Endodermal cell (in vitro differentiated cells): ENCODE measurements at places on chromosomes 12 and 14. TPM values are rescaled to one million over a fixed set of nuclear protein-coding genes. Genes with fewer than 3 reads are reported as not detected.
A peak's percentile ranks its signal among the peaks of the same experiment; 100 is the strongest.

- no peak for DNase-seq
Observed at GRCh38 chr12:25853316-25854095, 105.0 kb upstream of the RASSF8 start.

- peak; percentile 84 for DNase-seq
Observed at GRCh38 chr12:81329085-81329484, 251.2 kb downstream of the ACSS3 start.

DNA sequence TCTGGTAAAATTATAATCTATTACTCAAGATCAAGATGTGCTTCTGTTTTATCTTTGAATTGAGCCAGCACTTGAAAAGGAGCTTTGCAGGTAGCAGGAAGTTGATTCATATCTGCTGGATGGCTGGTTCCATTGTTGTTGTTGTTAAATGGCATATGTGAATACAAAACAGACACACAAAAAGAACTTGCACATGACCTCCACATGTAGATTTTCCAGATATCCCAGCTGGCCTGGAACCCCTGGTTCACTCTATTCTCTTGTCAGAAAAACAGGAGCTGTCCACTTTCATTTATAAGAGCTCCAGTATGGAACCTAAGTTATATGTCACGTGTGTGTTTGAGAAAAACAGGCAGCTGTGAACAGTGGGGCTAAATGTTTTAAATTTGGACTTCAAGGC is 273.9 kb downstream of the TMEM132D start:
- DNase-seq, result no peak

- no peak for DNase-seq
Observed at GRCh38 chr14:68563251-68564131, 229.4 kb downstream of the ZFP36L1 start.

DNA sequence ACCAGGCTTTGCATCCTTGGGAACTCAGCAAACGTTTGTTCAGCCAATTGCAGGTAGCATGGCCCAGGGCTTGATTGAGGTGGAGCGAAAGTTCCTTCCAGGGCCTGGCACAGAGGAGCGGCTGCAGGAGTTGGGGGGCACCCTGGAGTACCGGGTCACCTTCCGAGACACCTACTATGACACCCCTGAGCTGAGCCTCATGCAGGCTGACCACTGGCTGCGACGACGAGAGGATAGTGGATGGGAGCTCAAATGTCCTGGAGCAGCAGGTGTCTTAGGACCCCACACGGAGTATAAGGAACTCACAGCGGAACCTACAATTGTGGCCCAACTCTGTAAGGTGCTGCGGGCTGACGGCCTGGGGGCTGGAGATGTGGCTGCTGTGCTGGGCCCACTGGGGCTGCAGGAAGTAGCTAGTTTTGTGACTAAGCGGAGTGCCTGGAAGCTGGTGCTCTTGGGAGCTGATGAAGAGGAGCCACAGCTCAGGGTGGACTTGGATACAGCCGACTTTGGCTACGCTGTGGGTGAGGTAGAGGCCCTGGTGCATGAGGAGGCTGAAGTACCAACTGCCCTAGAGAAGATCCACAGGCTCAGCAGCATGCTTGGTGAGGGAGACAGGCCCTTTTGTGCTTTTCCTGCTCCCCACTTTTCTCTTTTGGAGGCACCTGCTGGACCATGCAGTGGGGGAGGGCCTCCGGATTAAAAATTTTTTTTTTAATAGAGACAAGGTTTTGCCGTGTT is 799 bp downstream of the THTPA start:
- DNase-seq, result no peak

DNA sequence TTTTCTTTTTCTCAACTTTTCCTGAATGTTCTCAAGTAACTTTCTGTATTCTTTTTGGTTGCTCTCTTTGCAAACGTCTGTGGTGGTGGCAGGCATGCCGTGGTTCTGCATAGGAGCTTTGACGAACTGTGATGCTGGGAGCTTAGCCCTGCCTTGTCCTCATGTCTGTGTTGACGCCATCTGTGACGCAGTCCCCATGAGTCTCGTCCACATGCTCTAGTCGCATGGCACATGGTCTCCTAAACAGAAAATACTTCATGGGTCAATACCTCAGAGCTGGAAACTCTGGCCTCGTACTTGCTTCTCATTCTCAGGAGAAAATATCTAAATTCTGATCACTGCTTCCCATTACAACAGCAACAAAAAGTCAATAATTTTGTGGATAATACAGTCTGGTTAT is 50.3 kb upstream of the DYNC1H1 start:
- no peak for DNase-seq

GRCh38 chr14:89429199-89430181 is 12.5 kb upstream of the FOXN3 start:
- no peak for DNase-seq

GRCh38 chr12:65642061-65642661 is 182.1 kb upstream of the HMGA2 start:
- no peak for DNase-seq

DNA sequence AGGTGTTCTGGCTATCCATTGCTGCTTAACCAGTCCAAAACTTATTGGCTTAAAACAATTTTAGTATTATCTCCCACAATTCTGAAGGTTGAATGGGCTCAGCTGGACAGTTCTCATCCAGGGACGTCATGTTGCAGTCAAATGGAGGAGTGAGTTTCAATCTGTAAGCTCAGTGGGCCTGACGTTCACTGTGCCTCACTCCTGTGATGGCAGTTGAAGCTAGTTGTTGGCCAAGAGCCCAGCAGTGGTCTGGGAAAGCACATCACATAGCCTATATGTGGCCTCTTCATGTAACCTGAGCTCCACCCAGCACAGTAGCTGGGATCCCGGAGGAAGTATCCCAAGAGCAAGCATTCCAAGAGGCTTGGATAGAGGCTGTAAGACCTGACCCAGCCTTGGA is 40.6 kb upstream of the CDKN3 start:
- no peak for DNase-seq

DNA sequence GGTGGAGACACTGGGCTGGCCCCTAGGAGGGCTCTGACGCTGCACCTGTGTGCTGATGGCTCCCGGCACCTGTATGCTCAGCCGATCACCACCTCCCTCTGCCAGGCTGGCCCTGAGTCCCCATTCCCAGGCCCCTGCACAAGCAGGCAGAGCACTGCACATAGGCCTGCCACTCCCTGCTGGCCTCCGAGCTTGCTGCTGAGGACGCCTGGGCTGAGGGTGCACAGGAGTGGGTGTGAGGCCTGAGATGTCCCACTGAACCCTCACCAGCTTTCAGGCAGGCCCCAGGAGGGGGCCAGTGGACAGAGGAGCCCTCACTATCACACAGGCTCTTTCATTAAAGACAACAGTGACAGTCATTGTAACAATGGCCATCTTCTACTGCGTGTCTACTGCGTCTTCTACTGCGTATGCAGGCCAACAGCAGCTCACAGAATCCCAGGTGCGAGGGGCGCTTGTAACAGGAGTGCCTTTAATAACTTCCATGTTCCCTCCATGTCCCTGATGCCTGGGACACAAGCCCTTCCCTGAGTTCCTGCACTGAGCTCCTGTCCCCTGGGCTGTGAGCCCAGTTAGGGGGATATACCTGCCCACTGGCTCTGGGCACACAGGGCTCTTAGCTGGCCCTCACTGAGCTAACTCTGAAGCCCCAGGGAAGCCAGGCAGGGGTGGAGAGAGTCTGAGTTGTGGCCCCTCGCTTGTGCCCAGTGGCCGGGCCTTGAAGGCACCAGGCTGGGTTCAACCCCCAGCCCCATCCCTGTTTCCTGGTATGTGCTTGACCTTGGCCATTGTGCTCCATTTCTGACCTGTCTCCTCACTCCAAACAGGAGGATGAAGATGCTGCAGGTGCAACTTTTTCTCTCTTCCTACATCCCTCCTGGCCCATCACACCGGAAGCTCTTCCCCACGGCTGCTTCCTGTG is 71.3 kb downstream of the PRIMA1 start:
- peak; percentile 32 for DNase-seq

DNA sequence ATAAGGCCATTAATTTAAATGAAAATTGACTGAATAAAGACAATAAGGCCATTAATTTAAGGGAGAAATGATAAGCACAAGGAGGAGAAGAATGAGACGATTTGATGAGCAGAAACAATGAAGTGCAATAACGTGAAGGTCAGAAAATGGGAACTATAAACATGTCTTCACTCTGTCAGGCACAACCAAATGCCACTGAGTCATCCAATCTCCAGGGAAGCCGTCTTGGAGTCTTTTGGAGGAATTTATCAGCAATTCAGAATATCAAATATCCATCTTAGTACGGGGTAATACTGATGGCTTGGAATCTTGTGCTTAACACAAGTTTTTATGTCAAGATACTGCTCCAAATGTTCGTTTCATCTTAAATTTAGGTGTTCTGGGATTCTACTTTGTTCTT is 159.9 kb downstream of the CAPZA3 start:
- DNase-seq, result no peak

GRCh38 chr12:106070147-106070546 is 68.6 kb downstream of the NUAK1 start:
- peak; percentile 20 for DNase-seq

- no peak for DNase-seq
Observed at GRCh38 chr12:50659690-50660424, 104.0 kb upstream of the ATF1 start.

GPD1 gene
- total RNA-seq, result 0.45 and 1.1 TPM in 2 replicates

NKX2-1 gene
- total RNA-seq, result 0.31 to 2.6 TPM in 2 of 3 replicates, not detected in the other

CARMIL3 gene
- 4.0 and 4.4 TPM in 2 replicates for total RNA-seq

C12orf54 gene
- total RNA-seq, result not detected in 3 replicates

PLCZ1 gene
- not detected in 3 replicates for total RNA-seq

CLEC9A gene
- not detected in 2 replicates for total RNA-seq

INSM2 gene
- total RNA-seq, result 0.15 to 0.45 TPM (median 0.21 TPM) in 3 replicates

KLRC1 gene
- total RNA-seq, result not detected in 3 replicates

SRSF9 gene
- 242 to 324 TPM (median 308 TPM) in 3 replicates for total RNA-seq

HVCN1 gene
- total RNA-seq, result 7.5 and 8.8 TPM in 2 replicates

OR2AP1 gene
- not detected in 2 replicates for total RNA-seq
